ENCODE measurements at places on chromosomes 12 and 14.

GRCh38 chr14:99138999-99139865, 132.8 kb downstream of the BCL11B start:
- DNase-seq: no peak

DNA sequence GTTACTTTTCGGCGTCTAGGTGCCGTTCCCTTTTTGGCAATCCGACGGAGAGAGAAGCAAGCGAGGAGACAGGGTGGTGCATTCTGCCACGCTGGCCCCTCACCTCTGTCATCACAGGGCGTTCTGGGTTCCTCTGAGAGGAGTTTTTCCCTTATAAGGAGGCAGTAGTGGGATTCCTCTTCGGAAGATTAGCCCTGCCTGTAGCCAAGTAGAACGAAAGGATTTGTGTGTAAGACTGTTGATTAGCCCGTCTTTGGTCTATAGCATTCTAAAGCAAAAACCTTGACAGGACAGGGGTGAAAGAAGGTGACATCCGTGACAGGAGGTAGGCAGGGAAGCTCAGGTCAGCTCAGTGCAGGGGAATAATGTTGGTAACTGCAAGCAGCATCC, 9.1 kb upstream of the NEMF start:
- peak; percentile 85 for DNase-seq

GRCh38 chr12:27958675-27959074, 13.9 kb downstream of the PTHLH start:
- no peak for DNase-seq

- DNase-seq: no peak
Measured at GRCh38 chr14:99789581-99789980, 3.6 kb upstream of the EML1 start.

DNA sequence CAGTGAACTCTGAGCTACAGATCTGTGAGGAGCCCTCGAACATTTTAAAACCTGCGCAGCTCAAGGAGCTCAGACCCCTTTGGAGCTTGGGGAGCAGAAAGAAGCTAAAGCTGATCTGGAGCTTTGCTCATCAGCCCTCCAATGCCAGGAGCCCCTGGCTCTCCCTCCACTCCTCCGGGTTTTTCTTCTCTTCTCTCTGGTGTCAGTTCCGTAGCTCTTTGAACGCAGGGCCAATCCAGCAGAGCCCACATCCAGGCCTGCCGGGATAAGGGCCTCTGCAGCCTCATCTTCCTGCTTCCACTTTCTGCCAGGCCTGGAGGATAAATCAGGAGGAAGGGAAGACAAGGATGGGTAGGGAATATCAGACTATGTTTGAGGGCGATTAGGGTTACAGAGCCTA, 6.0 kb downstream of the HOXC4 start:
- no peak for DNase-seq

DNA sequence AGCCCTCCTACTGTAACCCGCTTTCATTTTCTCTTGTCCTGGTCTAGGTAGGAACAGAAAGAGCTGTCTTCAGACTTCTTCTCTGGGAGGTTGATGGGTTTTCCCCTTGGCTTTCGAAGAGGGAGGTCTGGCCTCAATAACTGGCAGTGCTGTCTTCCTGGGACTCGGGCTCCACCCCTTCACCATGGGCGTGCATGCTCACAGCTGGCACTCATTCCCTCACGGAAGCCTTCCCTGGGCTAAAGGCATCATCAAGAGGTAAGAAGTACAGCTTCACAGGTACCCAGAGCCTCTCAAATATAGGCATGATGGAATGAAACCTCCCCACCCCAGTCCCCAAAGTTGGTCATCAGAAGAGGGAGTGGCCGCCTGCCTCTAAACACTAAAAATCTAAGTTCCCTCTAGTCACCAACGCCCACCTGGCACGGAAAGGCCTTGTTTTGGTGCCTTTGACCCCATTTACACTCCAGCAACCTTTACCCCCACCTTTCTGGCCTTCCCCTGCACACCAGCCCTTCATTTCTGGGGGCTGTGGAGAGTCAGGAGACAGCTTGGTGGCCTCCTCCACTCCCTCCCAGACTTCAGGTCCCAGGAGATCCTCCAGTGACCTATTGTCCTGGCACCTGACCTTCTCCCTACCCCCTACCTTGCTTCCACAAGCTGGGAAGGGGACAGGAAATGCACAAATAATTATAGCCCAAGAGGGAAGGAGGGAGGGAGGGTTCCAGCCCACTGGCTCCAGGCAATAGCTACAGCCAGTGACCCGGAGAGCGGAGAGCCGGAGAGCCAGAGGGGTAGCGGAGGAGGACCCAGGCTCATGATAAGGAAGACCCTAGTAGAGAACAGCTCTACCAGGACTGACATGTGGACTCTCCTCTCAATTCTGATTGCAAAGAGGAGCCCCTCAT, 2.8 kb downstream of the RAPGEF3 start:
- no peak for DNase-seq

GRCh38 chr12:91274916-91275315, 92.3 kb upstream of the DCN start:
- DNase-seq: peak; percentile 61

DNA sequence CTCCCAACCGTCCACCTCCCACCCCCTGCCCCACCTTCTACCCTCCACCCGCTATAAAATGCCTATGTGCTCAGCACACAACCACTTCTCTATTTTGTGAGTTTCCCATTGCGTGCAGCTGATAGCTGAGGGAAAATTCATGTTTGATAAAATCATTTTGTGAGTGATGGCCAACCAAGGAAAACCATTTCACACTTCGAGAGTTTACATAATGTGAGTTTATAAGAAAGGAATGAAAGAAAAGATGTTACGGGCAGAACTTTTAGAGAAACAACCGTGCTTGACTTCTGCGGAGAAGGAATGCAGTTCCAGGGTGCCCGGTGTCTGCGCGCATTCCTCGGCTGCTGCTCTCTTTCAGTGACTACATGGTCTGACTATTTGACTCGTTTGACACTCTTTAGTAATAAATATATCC, 140.9 kb downstream of the EFCAB11 start:
- DNase-seq: peak; percentile 88

DNA sequence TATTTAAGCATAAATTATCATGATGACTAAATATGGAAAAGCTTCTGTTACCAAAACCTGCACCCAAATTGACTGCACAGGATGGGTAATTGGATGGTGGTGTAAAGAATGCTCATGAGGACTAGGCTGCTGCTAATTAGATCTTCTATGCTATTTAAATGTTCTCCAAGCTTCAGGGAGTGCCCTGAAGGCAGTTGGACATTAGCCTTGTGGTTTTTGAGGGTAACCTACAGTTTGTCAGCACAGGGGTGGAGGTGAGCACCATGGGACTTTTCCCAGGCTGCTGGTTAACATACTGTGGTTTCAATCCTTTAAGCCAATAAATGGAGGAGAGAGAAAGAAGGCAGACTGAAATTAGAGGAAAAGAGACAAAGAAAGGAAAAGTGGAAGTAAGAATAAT, 145.0 kb downstream of the WIF1 start:
- DNase-seq: no peak

DNA sequence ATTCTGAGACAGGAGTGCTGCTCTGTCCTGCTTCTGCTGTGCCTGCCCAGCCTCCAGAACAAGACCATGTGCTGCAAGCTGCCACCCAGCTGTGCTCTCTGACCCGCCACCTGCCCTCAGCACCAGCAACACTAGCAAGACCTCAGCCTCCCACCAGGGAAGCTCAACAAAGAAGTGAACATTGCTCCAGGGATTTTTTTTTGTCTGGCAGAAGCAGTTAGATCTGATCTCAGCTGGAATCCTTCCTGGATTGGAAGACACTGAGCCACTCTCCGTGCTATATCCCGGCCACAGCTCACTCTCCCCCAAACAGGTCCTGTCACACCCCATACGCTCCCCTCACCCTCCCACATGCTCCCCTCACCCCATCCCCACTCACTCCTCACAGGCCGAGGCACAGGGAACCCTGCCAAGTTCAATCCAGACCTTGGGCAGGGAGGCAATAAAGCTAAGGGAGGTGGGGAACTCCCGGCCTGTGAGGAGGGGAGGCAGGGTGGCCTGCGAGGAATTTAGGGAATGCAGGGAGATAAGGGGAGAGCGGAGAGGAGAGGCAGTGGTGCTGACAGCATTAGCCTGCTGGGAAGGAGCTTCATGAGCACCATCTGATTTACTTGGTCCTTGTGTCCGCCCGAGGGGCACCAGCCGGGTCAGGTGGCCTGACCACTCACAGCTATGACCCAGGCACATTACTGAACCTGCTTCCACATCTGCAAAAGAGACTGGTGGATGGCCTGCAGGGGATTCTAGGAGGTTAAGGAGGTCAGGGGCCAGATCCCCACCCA, 29.7 kb downstream of the CCDC85C start:
- peak; percentile 70 for DNase-seq

DNA sequence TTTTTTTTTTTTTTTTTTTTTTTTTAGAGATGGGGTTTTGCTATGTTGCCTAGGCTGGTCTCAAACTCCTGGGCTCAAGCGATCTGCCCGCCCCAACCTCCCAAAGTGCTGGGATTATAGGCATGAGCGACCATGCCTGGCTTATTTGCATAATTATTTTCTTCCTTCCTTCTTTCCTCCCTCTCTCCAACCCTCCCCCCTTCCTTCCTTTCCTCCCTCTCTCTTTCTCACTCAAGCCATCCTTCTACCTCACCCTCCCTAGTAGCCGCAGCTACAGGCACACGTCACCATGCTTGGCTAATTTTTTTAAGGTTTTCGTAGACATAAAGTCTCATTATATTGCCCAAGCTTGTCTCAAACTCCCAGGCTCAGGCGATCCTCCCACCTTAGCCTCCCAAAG, 83.8 kb downstream of the PEBP1 start:
- DNase-seq: no peak

- no peak for DNase-seq
Measured at GRCh38 chr12:6328945-6329702, 12.8 kb downstream of the TNFRSF1A start.

- peak; percentile 70 for DNase-seq
Measured at GRCh38 chr12:47397664-47398281, 308.1 kb downstream of the RPAP3 start.

- DNase-seq: peak; percentile 97
Measured at GRCh38 chr12:25386831-25387731, 136.4 kb upstream of the KRAS start.

- peak; percentile 25 for DNase-seq
Measured at GRCh38 chr12:65876898-65877721, 52.8 kb downstream of the HMGA2 start.

DNA sequence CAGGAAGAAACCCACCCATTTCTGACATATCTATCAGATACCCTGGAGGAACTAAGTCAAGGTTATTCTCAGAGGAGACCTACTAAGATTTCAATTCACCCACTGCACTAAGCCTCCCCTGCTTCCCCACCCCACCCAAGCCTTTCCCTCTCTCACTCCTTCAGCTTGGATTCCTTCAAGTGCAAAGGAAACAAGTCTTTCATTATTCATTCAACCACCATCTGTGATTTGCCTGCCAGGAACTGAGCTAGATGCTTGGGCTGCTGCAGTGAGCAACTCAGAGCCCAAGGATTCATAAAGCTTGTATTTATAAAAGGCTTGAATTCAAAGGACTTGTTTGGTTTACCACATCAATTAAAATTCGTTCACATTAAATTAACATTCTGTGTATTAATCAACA, 161.3 kb downstream of the GXYLT1 start:
- peak; percentile 15 for DNase-seq

GRCh38 chr12:107330831-107331431, 237.6 kb upstream of the CRY1 start:
- DNase-seq: no peak

DNA sequence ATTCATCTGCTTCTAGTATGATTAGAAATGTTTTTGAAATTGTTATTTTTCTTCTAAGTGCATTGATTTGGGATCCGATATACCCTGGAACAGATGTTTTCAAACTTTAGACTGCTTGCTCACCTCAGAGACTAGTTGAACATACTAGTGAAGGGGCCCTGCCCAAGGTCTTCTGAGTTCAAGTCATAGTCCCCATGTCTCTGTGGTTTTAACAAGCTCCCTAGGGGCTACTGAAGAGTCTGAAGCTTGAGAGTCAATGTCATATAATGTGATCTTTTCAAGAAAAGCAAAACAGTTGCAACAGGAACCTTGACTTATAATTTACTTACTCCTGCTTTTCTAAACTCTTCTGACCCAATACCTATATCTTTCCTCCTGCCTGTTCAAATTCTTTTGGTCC, 7.5 kb upstream of the UBE2N start:
- DNase-seq: no peak

DNA sequence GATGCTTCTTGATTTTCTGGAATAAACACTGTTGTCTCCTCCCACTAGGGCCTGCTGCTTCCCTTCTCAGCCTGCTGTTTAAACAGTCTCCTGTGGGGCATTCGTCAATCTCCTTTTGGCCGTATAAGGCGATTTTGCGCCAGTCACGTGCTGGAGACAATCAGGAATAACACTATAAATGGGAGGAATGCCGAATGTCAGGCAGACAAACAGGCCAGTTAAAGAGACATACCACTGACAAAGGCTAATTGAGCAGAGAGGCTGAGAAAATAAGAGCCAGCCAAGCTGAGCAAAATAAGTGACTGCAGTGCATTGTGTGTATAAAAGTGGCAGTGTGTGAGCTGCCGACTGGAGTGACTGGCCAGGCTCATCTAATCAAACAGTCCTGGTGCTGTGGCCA, 23.3 kb downstream of the DMAC2L start:
- no peak for DNase-seq

DNA sequence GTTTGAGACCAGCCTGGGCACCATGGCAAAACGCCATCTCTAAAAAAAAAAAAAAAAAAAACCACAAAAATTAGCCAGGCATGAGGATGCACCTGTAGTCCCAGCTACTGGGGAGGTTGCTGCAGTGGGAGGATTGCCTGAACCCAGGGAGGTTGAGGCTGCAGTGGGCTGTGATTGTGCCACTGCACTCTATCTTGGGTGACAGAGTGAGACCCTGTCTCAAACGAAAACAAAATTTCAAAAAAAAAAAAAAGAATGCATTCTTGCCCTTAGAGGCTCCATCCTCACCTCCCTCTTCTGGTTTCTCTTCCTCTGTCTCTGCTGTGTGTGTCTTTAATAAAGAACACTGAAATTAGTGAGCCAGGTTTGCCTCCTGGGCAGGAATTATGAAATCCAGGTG, 107.8 kb downstream of the VCPKMT start:
- no peak for DNase-seq

GRCh38 chr14:24256960-24257359, 6.0 kb downstream of the TGM1 start:
- DNase-seq: no peak

- DNase-seq: peak; percentile 87
Measured at GRCh38 chr12:5003025-5003666, 40.5 kb upstream of the KCNA5 start.

DNA sequence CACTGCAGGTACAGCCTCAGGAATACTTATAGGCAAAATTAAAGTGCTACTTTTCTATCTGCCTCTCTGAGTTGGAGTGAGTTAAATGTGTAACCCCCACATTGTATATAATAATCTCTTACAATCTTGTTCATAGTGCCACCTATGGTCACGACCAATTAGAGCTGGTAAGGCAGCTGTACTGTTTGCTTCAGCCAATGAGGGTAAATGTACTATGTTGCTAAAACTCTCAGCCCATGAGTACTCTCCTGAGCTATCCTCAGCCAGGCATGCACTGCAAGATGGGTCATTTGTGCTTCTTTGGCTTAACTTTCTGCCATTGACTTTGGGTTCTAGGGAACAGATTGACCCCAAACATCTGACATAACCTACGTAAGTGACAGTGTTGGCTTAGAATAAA, 15.0 kb upstream of the MDM2 start:
- no peak for DNase-seq
